ENCODE measurements at places on chromosomes 1 and 21.
A peak's percentile ranks its signal among the peaks of the same experiment; 100 is the strongest.

GRCh38 chr21:18026359-18026758 lies 207.2 kb upstream of the C21orf91 start:
- DNase-seq: no peak

GRCh38 chr1:228292609-228292911 lies 84.7 kb downstream of the OBSCN start:
- DNase-seq: no peak

DNA sequence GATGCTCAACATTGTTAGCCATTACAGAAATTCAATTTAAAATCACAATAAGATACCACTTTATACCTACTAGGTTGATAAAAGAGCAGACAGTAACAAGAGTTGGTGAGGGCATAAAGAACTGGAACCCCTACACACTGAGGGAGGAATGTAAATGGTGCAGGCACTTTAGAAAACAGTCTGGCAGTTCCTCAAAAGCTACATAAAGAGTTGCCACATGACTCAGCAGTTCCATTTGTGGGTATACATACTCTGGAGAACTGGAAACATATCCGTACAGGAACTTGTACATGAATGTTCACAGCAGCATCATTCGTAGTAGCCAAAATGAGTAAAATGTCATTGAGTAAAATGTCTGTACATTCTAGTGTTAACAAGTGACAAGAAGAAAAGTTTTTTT lies 17.0 kb downstream of the NSL1 start:
- no peak for DNase-seq

- no peak for DNase-seq
Observed at GRCh38 chr1:112718691-112719418, 3.7 kb upstream of the PPM1J start.

DNA sequence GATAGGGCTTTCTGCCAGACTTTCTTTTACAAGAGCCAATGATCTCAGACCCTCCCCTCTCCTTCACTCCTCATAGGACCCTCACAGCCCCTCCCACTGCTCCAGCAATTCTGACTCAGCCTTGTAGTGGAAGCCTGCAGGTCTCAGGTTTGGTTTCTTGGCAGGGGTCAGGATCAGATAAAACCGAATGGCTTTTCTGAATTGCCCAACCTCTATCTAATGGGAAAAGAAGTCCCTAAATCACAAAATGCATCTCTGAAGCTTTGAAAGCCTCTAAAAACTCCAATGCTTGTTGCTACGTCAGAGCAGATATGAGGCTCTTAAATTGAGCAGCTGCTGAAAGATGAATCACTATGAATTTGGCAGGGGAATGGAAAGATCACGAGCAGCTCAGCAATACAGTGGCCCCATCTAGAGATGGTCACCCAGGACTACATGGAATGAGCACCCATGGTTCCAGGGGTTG lies 74.5 kb downstream of the NID1 start:
- no peak for DNase-seq

DNA sequence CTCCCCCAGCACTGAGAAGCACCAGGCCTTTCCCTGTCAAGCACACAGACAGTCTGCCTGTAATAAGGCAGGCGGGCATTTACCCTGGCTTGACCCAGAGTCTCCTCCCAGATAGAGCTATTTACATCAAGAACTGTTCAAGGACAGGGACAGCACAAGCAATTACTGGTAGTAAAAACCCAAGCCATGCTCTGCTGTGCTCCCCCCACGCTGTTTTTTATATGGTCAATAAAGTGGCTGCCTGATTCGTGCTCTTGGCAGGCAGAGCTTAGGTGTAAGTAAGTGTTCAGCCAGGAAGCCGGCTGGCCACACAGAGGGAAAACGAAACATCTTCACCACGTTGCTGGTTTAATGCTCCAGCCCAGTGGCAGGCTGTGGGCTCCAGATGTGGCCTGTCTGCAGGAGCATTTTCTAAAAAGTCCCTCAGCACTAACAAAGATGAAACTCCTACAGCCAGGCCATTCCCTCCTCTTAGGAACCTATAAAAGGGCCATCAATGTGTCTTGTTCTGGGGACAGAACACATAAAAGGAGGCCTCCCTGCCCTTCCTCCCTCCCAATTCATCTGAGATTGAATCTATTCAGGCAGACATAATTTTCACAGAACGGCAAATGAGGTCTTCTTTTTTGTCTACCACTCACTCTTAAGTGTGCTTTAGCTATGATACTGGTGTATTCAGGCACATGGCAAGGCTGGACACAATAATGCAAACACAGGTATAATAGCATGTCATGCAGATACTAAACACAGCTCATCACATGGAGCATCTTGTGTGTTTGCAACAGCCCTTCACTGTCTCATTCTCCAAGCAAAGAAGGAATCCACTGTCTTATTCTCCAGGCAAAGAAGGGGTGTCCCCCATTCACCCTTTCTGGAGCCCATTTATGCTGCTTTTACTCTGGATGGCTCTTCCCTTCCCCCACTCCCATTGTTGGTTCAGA lies 378.9 kb downstream of the HHAT start:
- DNase-seq: no peak

GRCh38 chr21:44552681-44553080 lies 1.4 kb upstream of the KRTAP10-2 start:
- no peak for DNase-seq

GRCh38 chr1:145871994-145872924 lies 13.4 kb upstream of the PIAS3 start:
- DNase-seq: no peak

GRCh38 chr21:41957991-41958766 lies 4.4 kb upstream of the C2CD2 start:
- DNase-seq: peak; percentile 63

- DNase-seq: no peak
Observed at GRCh38 chr1:169133801-169134502, 27.5 kb downstream of the ATP1B1 start.

DNA sequence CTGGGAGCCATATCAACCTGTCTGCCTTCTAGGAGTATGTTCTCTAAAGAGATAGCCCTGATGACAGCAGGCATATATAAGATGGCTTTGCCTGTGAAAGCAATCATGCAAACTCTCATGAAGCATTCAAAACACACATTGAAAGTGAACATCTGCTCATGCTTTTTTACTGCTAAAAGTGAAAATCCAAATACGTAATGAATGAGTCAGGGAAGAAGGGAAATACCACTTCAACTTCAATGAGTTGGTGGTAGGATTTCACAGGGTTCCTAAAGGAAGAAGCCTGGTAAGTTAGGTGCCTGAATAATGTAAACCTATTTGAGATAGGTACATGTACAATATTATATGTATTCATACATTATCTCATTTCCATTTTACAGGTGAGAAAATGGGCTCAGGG lies 50.5 kb upstream of the SLFNL1 start:
- DNase-seq: no peak

DNA sequence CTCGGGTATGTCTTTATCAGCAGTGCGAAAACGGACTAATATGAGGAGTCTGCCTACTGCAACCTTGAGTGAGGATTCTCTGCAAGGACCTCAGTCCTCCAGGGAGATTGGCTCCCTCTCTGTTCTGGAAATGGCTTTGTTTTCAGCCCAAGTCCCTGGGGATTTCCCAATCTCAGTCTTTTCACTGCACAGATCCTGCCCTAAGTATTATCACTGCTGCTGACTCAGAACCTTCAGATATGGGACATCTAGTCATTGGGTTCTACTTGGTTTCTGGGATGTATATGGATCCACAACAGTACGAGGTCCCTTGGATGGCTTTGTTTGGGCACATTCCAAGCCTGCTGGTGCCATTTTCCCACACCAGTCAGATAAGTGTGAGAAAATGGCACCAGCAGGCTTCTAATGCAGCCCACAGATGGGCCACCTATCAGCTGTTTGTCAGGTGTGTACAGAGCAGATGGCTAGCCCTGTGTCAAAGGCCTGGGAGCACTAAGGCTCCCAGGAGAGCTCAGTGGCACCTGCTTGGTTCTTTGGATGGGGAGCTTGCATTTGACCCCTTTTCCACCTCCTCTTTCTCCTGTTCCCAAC lies 27.4 kb downstream of the ELF3 start:
- no peak for DNase-seq

DNA sequence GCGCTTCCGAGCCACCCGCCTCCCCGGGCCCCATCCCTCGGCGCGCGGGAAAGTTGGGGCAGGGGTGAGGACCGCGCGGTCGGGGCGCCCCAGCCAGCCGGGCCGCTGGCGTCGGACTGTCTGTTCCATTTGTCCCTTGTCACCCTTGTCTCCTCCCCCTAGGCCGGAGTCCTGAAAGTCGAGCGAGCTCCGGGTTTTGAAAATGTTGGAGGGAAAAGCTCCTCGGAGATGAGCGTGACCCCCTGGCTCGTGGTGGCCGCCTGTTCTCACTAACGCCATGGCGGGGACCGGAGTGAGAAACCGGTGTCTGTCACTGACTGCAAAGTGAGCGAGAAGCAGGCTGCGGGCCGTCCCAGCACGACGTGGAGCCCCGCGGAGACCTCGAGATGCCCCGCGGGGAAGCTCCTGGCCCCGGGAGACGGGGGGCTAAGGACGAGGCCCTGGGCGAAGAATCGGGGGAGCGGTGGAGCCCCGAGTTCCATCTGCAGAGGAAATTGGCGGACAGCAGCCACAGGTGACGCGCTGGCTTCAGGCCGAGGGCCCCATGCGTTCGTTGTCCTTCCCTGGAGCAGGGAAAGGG lies 491 bp downstream of the PER3 start:
- no peak for DNase-seq

DNA sequence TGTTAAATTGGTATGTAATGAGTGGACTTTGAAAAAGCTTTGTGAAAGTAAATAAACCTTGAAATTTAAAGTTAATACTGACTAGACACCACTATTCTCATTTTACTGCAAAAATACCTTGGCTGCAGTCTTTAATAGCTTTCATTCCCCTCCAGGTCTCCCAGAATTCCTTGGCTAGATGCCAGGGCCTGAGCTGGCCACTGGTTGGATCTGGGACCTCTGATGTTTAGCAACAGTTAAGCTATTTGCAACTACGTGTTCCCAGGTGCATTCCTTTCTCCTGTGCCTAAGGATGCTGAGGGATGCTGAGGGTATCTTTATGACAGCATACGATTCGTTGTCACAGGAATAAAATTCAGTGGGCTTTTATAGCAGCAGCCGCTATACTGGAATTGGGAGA lies 938.7 kb downstream of the TTLL7 start:
- no peak for DNase-seq

GRCh38 chr1:1173793-1174415 lies at the start of gene TTLL10:
Gene TTLL10, plus strand, starts transcription at chr1:1173880. Its CDS starts 5,336 bp downstream, at chr1:1179216.
- no peak for DNase-seq

DNA sequence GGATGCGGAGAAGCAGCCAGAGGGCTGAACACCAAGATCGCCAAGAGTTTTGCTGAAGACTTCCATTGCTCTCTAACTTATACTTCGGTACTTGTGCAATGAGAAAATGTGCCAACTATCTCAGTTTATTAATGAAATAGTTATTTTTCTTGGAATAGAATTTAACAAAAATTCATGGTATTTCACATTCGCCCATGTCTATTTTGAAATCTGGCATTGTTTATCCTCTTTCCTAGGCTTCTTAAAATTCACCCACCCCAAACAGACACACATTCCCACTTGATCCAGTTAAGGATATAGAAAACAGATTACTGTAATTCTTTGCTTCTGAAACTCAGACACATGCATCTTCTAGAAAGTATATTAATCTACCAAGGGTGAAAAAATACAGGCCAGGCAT lies 56.3 kb upstream of the ADAMTS5 start:
- no peak for DNase-seq

DNA sequence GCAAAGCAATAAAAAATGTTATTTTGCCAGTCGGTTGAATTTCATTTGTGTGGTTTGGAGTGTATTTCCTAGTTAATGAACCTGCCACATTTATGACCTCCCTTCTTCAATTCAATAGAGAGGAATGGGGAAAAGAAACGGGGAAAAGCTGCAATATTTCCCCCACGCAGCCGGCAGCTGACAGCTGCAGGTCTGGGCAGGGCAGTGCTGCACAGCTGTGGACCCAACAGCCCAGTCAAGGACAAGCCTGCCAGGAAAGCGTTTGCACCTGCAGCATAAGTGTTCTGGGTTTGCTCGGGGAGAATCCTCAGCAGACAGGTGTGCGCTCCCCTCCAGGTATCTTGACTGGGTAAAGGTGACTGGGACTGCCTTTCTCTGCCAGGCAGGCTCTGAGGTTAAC lies 53.4 kb downstream of the FBXO2 start:
- DNase-seq: no peak

- DNase-seq: no peak
Observed at GRCh38 chr21:17467392-17467791, 45.5 kb upstream of the CXADR start.

GRCh38 chr1:234755449-234755863 lies 145.5 kb upstream of the IRF2BP2 start:
- no peak for DNase-seq

GRCh38 chr1:54949053-54949452 lies 31.4 kb upstream of the TMEM61 start:
- DNase-seq: no peak

- DNase-seq: no peak
Observed at GRCh38 chr1:109433322-109433721, 7.1 kb upstream of the PSMA5 start.

- no peak for DNase-seq
Observed at GRCh38 chr21:27068811-27069210, 101.9 kb upstream of the ADAMTS5 start.

DNA sequence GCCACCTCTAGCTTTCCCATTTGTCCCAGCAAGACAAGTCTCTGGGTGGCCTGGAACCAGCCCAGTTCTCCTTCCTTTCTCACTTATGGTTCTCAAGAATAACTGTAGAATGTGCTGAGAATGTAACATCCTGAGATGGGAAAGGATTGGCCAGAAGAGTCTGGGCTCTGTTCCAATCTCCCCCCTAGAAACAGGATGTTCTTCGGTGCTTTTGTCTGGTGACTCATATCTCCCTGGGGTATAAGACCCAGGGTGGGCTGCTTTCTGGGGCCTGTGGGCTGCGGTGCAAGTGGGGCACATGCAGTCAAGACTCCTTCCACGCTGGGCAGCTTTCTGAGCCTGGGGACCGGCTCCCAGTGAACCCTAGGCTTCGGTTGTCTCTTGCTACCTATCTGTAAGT lies 251.2 kb upstream of the POU3F1 start:
- no peak for DNase-seq

DNA sequence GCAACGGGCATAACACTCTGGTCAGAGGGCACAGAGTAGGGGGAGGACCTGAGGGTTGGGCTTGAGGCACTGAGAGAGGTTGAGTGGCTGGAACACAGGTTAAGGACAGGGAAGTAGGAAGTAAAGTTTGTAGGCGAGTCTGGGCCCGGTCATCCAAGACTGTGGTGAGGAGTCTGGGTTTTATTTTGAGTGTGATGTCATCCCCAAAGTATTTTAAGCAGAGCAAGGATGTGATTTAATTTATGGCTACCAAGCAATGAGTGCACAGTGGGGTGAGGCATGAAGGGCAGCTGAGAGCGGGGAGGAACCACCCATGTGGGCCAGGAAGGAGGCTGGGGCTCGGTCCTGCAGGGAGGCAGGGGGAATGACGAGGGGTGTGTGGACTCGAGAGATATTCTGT lies 11.2 kb upstream of the VWA5B1 start:
- peak; percentile 82 for DNase-seq

DNA sequence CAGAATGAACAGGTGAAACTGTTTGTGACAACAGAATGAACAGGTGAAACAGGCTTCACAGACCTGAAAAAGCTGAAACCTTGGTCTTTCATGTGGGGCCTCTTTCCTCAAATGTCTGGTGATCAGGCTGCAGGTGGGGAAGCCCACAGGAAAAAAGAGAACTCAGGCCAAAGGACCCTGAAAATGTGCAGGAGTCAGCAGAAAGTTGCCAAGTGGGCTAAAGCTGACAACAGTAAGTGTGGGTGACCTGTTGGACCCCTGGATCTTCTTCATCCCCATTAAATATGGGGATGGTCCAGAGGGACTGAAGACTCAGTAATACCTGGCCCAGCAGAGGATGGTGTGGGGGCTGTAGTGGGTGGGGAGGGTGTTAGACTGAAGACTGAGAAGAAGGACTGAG lies 9.1 kb upstream of the CHIT1 start:
- no peak for DNase-seq

GRCh38 chr1:165424454-165425216 lies 20.3 kb downstream of the RXRG start:
- DNase-seq: no peak
